ENCODE measurements at places on chromosomes 2 and 18.

DNA sequence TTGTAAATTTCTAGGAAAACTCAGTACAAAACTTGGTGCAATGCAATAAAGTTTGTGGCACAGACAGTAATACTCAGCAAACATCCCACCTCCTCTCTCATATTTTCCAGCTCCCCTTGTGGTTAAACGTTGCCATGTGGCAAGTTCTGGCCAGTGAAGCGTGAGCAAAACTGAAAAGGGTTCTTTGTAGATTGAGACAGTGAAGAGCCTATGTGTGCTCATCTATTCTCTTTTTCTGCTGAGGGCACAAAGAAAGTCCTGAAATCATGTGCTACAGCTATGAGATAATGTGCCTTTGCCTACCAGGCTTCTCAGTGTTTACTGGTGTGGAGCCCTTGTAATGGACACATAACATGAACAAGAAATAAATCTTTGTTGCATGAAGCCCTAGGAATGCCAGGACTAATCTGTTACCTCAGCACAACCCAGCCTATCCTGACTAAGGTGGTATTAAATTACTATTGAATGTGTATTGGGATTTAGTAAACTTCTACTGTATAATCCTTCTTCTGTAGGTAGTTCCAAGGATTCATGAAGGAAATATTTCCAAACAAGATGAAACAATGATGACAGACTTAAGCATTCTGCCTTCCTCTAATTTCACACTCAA is 13.0 kb upstream of the TYMS start:
- DNase-seq = no peak

- no peak for DNase-seq
These were observed 286.5 kb downstream of the C1D start for GRCh38 chr2:67776276-67776675.

DNA sequence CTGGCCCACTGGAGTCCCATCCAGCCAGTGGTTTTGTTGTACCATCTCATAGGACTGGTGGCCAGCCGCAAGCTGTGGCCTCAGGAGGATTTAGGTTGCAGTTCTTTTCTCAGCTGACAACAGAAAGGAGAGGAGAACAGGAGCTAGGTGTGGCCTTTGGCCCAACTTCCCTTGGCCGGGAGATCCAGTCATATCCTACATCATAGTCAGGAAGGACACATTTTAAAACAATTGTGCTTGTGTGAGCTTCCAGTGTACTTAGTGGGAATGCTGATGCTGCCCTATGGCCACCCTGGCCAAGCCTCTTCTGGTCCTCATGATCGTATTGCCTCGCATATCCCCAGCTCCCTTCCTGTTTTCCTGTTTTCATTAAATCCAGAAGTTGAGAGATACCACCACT is 98.1 kb downstream of the WDSUB1 start:
- DNase-seq = no peak

DNA sequence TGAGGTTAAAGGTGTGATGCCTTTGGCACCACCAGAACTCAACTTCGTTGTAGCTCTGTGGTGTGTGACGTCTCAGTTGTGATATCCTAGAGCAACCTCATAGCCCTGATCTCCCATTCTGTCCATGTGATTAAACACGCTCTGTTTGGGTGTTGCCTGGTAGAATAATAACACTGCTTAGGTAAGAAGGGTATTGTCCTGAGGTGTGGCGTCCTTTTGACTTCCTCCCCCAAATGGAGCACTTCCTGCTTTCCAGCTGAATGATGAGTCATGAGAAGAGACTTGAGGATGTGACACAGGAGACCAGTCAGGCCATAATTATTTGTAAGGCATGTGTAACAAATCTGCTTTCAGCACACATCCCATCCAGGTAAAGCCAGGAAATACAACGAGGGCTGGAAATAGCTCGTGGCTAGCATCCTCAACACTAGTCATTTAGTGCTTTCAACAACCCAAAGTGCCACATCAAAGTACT is 100.7 kb downstream of the RAPGEF4 start:
- no peak for DNase-seq

DNA sequence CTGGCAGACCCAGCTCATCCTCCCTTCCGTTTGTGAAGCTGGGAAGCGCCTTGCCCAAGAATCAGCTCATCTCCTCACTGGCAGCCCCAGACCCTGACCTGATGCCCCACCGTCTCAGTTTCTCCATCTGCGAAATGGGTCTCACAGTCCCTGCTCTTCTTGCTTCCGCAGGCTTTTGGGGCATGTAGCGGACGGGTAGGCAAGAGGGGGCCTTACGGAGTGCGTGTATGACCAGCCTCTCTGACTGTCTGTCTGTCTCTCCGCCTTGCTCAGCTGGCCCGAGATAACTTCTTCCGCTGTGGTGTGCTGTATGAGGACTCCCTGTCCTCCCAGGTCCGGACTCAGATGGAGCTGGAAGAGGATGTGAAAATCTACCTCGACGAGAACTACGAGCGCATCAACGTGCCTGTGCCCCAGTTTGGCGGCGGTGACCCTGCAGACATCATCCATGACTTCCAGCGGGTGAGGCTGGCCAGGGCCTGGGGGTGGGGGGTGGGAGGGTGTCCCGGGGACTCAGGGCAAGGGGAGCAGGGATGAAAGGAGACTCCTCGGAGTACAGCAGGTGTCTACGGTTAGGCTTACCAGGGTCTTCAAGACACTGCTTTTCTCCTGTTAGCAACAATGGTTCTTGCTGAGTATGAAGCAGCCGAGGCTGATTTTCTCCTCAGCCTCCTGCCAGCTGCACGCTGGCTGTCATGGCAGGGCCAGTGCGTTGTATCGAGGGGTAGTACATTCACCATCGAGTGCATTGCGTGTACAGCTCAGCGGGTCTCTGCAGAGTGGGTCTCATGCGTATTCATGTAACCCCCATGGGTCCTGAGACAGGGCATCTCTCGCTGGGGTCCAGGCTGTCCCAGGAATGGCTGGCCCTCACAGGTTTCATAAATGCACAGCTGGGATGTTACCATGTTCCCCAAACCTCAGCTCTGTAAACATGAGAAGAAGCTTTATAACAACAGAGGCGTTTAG is 10.9 kb downstream of the ITM2C start:
- peak; percentile 32 for DNase-seq

- no peak for DNase-seq
These were observed 738.4 kb upstream of the ID2 start for GRCh38 chr2:7943446-7943845.

- no peak for DNase-seq
These were observed 54.0 kb downstream of the ERBB4 start for GRCh38 chr2:212484563-212485080.

GRCh38 chr2:182101263-182101662 is 115.6 kb downstream of the PPP1R1C start:
- no peak for DNase-seq

- DNase-seq = no peak
These were observed 168.9 kb downstream of the CDH7 start for GRCh38 chr18:65919663-65920062.

DNA sequence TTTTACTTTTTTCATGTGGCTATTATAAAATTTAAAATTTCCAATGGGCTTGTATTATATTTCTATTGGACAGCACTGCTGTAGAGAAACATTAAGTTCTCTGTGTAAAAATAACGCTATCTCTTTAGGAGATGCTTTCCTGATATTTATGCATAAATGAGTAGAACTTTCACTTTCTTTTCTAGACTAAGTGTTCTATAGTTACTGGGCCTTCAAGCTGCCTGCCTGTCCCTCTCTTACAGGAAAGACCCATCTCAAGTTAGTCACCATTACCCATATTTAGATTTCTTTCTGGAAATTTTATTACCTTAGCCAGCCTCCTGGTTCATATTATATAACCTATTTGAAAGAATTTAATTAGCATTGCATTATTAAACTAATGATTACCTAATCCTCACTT is 4.8 kb downstream of the ITGA4 start:
- no peak for DNase-seq

GRCh38 chr18:69945220-69946114 is 2.2 kb downstream of the CD226 start:
- no peak for DNase-seq

GRCh38 chr2:182456784-182457183 is 29.9 kb upstream of the PDE1A start:
- DNase-seq = no peak

DNA sequence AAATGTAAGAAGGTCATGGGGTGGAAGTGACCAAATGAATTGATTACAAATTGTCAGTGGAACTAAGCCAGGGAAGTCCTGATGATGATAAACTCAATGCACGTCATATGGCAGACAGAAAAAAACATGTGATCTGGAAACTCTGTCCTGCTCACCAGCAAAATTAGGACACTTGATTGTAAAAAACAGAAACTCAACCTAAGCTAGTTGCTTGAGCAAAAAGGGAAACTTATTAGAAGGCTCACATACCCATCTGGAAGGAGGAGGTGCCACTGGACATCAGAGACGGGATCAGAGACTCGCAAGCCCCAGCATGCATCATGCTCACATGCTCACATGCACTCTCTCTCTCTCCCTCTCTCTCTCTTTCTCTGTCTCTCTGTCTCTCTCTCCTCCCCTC is 96.8 kb downstream of the SP3 start:
- DNase-seq = no peak

DNA sequence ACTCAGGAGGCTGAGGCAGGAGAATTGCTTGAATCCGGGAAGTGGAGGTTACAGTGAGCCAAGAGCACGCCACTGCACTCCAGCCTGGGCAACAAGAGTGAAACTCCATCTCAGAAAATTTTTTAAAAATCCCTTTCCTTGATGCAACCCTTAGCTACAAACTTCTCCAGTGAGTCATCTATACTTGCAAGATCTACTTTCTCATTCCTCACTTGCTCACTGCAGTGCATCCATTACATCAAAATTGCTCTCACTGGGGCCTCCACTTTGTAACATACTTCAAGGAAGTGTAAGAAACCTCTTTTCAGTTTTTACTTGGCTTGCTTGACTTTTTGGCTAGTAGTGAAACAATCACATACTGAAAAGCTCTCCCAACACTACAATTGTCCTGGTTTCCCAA is 65.3 kb downstream of the REEP1 start:
- no peak for DNase-seq

DNA sequence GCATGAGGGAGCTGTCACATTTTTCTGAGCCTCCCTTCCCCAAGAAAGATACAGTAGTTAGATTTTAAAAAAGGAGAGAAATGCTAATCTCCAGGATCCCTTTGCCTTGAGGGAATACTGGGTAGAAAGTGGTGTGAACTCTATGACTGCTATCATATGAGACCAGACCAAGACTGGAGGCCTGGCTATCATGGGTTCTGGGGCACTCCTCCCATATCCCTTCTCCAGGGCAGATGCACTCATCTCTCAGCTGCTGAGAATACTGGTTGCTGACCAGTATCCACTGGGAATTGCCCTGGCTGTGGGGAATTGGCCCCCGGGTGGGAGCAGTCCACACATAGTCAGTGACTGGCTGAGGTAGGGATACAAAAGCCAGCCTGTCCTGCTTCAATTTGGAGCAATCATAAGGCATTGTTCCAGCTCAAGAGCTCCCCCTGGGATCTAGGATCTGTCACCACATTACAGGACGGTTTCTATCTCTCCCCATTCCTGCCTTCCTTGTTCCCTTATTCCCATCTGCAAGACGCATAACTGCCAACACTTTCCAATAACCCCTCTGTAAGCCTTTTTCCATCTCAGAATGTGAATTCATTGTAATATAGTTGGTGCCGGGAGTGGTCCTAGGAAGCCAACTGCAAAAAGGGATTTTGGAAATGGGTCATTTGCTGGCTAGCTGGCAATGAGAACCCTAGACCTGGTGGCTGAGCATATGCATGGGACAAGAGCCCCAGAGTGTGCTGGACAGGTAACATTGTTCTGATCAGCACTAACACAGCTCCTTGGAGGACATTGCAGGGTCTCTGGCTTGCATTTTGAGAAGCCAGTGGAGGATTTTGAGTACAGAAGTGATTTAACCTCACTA is 35.4 kb upstream of the REEP1 start:
- no peak for DNase-seq

GRCh38 chr2:43333656-43334144 is 107.3 kb upstream of the ZFP36L2 start:
- DNase-seq = no peak

- DNase-seq = no peak
These were observed 109.2 kb downstream of the FSHR start for GRCh38 chr2:49045083-49045482.

DNA sequence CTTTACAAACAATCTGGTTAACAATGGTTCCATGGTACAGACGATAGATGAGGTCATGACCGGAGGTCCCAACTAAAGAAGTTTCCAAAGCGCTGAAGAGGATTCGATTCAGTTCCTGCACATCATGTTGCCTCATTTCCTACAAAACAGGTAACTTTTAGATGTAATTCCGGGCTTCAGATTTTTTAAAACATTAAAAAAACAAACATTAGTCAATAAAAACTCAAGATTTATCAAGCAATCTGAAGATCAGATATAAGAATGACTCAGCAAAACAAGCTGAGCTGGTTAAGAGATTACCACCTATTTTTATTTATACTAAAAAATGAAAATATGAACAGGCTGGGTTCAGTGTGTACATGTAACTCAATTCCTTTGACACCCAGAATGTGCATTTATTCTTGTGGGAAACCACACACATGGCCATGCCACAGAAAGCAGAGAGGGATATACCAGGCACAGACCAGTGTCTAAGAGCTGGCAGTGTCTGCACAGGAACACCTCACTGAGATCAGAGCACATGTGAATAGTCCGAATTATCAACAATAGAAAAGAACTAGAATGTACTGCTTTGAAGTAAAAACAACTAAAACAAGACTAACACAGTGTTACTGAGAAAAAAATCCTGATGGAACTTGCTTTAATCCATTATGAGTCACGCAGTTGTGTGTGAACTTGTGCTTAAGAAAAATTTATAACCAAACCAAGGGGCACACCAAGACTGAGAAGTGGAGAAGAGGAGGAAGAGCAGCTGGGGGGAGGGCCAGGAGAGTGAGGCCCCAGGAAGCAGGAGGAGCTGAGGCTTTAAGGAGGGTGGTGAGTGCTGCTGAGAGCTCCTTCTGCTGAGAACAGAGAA is 9.5 kb downstream of the USP40 start:
- DNase-seq = no peak

DNA sequence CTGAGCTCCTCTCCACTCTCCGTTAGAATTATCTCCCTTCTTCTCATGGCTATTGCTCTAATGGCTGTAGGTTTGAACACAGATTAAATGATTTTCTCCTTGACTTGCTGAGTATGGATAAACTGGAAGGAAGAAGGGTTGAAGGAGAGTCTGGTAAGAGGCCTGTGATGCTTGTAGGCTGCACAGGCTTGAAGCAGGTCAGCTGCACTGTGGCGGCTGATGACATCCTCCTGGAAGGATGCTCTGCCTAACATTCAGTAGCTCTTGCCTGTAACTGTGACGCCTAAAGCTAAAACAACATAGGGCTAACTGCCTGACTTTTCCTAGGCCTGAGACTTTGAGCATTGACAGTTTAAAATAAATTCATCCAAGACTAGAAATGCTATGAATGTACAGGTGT is 166.3 kb downstream of the MREG start:
- DNase-seq = no peak

GRCh38 chr2:113266431-113266830 is 12.3 kb downstream of the PAX8 start:
- DNase-seq = no peak
